Stimulated activated CD8-positive, alpha-beta memory T cell treated with anti-CD3 and anti-CD28 coated beads, Interleukin-7, amount 100 ng/mL, for 1 hour (primary cell): ENCODE measurements at places on chromosomes 16 and 17.

GRCh38 chr17:82577300-82577699 is 57.8 kb downstream of the FOXK2 start:
- DNase-seq = no peak

GRCh38 chr17:56148333-56148732 is 4.9 kb upstream of the ANKFN1 start:
- DNase-seq = no peak

GRCh38 chr16:51150165-51150887 is 744 bp downstream of the SALL1 start:
- no peak for DNase-seq

GRCh38 chr17:17231621-17232302 is 5.2 kb downstream of the FLCN start:
- no peak for DNase-seq

GRCh38 chr16:77790912-77791311 is 2.5 kb downstream of the VAT1L start:
- no peak for DNase-seq

DNA sequence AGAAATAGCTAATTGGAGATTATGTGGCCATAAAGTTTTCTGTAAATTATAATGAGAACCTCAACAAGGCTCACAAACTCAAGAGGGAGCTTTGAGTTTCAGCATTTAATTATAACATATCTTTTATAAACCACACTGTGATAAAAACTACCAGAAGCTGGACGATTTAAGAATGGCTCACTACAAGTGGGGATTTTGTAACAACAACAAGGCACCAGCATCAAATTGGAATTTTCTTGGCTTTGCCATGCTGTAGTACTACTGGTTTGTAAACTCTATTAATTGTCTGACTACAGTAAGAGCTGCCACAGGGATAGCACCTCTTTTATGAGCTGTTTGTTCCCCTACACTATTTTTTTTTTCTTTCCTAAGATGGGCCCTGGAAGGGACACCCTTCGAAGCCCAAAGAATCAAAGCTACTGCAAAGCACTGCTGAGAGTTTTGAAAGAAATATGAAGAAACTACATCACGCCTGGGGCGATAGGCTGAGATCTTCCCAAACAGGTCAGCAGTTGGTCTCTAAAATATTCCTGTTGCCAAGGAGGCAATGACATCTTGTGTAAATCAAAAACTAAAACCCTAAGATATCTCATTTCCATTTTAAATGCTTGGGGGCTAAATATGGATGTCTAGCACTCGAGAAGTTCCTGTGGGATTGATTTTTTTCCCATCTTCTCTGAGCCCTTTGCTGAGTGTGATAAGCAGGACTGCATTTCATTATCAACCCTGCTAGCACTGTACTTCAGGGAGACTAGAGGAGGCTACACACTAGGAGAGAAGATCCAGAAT is 40.9 kb downstream of the SKAP1 start:
- no peak for DNase-seq

GRCh38 chr16:20844054-20844453 is 37.7 kb downstream of the REXO5 start:
- DNase-seq = no peak

DNA sequence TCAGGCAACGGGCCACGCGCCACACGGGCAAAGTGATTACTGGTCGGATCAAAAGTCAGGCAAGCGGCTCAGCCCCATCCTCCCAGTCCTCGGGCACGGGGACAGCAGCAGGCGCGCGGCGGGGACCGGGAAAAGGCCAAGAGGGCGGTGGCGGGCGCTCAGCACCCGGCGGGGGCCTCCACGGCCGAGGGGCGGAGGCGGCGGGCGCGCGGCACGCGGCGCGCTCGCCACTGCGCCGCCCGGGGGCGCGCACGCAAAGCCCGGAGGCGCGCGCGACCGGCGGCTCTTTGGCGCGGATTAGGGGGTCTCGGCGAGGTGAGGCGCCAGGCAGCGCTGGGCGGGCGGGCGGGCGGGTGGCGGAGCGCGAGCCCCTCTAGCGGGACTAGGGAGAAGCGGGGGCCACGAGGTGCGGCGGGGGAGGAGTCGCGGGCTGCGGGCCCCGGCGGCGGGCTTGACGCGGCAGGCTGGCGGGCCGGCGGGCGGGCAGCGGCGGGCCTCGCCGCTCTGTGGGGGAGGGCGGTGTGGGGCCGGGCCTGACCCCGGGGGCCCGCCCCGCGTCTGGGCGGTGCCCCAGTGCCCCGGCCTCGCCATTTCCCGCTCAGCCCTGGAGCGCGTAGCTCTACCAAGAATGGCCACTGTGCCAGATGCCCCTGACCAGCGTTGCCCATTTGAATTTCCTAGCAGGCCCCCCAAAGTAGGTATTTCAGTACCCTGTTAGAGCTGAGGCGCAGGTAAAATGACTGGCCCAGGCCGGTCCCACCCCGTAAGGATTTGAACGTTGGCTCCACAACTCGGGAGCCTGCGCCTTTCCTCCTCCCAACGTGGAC is at the start of the genes ACACA and TADA2A:
ACACA (minus strand) TSS at position 202 of the 827 bp plus-strand sequence. CDS start 537 bp downstream, outside the sequence.
TADA2A (plus strand) TSS at position 252 of the 827 bp plus-strand sequence. CDS start 4,480 bp downstream, outside the sequence.
- DNase-seq = peak; percentile 45

DNA sequence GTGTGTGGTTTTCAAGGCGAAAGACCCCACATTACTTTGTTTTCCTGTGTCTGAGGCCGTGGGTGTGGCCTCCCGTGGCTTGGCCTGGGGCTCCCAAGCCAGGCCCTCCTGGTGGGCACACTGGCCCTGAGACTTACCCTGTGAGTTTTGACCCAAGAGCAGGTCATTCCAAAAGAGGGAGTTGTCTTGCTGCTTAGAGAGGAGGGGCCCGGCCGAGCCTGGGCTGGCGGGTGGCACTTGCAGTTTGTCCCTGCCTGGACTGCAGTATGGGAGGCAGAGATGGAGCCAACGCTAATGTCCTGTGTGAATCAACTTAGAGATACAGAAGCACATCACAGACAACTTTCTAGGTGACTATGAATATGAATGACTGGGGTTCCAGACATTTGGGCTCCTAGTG is 22.7 kb downstream of the PLEKHG4 start:
- no peak for DNase-seq

GRCh38 chr17:1385861-1386260 is 14.2 kb downstream of the YWHAE start:
- DNase-seq = no peak

DNA sequence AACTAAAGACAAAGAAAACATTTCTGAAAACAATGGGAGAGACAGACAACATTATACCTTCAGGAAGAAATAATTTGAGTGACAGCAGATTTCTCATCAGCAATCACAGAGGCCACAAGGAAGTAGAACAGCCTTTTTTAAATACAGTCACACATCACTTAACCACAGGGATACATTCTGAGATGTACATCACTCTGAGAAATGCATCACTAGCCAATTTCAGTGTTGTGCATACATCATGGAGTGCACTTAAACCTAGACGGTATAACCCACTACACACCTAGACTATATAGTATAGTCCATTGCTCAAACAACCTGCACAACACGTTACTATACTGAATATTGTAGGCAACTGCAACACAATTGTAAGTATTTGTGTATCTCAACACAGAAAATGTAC is 24.9 kb upstream of the ALOX12 start:
- DNase-seq = no peak
